Activated T-cell treated with anti-CD3 and anti-CD28 coated beads, Interleukin-2, amount 50 U/mL, for 48 hours (primary cell): ENCODE measurements at places on chromosomes 5 and 9.

- DNase-seq: no peak
Measured at GRCh38 chr5:10565785-10566542, 2.1 kb downstream of the ANKRD33B start.

DNA sequence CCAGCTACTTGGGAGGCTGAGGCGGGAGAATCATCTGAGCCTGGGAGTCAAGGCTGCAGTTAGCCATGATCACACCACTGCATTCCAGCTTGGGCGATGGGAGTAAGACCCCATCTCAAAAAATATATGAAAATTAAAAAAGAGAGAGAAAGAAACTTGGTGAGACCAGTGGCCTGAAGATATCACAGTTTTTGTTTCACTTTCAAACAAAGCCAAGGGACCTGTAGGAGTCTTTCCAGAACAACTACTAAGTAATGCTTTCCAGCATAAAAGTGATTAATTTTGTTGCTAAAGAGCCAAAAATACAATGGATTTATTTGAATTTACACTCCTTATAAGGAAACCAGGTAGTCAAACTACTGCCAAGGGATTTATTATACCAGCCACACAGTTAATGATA lies 23.5 kb downstream of the GKAP1 start:
- no peak for DNase-seq

- DNase-seq: no peak
Measured at GRCh38 chr5:691817-692528, 1.2 kb downstream of the TPPP start.

DNA sequence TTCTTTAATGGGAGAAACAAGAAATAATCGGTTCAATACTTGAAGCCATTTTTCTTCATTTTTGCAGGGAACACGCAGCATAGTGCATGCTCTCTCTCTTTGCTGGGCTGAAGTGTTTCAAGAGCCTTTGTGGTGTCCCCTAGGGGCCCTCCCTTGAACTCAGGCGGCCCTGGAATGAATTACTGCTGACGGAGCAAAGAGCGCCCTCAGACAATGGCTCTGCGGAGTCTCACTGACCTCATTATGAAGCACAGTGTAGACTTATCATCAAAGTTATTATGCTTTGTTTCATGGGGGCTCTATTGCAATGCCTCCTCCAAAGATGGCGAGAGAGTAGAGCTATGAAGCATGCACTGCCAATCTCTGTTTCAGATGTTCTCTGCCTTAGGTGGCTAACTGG lies 64.8 kb upstream of the ADCY2 start:
- no peak for DNase-seq

DNA sequence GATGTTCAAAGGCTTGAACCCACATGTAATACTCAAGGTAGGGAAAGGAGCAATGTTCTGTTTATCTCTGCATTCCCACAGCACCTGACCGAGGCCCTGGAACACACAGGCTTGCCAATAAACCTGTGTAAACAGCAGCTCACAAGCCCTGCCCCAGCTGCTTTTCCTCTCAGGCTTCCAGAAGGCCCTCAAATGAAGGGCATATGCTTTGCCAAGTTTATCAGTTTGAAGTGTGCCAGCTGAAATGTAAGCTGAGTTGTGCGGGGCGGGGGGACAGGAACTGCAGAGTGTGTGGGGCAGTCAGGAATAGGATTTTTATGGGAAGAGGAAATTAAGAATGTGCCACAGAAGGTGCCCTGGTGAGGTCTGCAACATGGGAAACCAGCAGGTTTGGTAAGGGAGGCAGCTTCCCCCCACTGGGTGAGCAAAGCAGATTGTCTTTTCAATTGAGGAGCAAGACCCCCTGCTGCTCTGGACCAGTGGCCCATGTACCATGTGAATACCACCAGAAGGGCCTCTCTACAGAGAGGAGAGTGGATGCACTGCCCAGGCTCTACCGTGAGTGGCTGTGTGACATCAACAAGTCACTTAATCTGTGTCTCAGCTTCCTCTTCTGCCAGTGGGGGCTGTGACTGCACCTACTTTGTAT lies 194.8 kb downstream of the SPOCK1 start:
- DNase-seq: no peak

DNA sequence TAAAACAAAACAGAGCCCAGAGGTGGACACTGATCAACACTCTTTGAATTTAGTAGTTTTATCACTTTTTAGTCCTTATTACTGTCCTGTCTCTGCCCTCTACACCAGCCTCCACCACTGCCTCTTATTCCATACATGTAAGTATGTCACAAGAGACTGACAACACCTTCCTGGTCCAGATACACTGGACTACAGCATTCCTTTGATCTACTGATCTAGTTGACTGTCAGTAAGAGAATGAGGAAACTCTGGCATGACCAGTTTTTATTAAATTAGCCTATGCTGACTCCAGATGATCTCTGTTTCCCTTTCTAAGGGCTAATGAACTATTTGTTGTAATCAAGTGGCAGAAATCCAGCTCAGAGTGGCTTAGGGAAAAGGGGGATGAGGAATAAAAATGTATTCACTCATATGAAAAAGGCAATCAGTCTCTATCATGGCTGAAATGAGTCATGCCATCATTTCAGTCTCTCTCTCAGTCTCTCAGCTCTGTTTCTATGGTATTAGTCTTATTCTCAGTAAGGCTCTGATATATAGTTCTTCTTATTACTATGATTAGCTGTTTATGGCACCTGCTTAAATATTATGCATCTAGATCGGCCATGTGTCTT lies 5.5 kb downstream of the ARHGEF37 start:
- DNase-seq: no peak

DNA sequence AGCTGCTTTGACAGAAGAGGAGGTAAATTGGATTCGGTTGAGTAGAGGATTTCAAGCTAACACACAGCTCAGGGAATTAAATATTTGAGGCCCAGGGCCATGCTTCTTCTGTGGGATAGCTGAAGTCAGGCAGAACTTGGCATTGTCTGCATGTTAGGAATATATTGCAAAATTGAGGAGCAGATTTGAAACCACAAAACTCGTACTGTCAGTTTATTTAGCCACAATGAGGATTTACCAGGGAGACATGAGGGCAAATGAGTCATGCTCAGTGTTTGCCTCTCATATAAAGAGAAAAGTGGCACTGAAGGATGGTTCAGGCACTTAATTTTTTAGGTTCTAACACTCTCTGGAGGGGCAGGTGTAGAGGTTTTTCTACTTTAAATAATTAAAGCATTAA lies 83.0 kb upstream of the PRLR start:
- no peak for DNase-seq

GRCh38 chr5:127840809-127841208 lies 137.6 kb downstream of the CCDC192 start:
- DNase-seq: no peak

DNA sequence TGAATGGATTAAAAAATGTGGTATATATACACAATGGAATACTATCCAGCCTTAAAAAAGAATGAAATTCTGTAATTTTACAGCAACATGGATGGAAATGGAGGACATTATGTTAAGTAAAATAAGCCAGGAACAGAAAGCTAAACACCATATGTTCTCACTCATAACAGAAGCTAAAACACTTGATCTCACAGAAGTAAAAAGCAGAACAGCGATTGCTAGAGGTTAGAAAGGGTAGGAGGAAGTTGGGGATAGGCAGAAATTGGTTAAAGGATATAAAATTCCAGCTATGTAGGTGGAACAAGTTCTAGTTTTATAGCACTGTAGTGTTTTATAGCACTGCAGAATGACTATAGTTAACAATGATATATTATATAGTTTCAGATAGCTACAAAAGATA lies 15.8 kb downstream of the MARCHF3 start:
- no peak for DNase-seq

- DNase-seq: no peak
Measured at GRCh38 chr5:1780614-1780930, 19.1 kb downstream of the MRPL36 start.

GRCh38 chr5:33934176-33934575 lies 2.0 kb upstream of the RXFP3 start:
- DNase-seq: no peak
